ENCODE measurements at places on chromosomes 2 and 18.

DNA sequence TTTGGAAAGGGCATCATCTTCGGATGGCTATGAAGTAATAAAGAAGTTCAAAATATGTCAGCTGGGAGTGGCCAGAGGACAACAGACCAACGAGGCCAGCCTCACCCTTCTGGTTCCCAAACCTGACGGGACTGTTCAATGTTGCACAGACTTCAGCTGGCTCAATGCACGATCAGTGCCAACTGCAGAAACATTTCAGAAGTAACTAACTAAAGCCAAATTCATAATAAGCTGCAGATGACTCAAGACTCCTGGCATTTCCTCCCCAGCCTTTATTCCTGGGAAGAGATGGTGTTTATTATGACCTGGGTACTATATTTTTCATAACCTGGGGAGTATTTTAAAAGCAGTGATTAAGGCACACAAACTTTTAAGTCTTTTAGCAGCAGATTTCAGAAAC is 3.8 kb upstream of the ATP6V1C2 start:
- no peak for ATAC-seq

DNA sequence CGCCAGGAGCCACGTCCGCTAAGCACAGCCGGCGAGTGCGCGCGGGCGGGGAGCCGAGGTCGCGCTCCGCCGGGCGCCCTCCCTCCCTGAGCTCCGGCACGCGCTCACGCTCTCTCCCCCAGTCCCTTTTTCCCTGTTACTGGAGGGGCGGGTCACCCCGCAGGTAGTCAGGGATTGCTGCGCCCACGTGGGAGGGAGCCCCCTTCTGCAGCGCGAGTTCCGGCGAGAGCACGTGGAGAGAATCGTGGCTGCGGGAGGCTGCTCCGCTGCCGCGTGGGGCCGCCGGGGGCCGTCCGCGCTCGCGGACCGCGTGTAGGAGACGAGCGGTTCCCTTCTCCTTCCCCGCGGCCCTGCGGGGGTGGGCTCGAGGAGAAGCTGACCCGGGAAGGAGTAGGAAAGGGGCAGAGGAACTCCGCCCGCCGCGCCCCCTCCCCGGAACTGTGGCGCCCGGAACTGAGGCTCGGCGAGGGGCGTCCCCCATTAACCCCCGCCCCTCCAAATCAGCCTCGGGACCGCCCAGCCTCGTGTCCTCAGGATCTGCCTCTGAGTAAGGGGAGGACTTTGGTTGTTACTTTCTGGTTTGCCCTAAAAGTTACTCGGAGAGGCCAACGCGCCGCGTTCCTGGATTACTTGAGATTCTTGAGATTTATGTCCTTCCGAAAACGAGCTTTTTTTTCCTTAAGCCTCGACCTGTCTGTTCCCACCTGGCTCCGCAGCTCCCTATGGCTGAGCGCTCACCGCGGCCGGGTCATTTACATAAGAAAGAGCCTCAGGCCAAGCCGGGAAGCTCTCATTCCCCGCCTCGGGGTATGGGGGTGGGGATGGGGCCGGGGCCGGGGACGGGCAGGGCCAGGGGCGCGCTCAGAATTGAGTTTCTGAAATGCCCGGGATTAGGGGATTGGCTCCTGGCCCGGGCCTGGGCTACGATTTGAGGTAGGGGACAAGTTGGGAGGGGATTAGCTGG is 1.1 kb downstream of the HK2 start:
- ATAC-seq: peak; percentile 75

- ATAC-seq: peak; percentile 30
Measured at GRCh38 chr18:2967357-2967756, 45.6 kb downstream of the LPIN2 start.

GRCh38 chr2:132790207-132790785 is 120.3 kb upstream of the LYPD1 start:
- no peak for ATAC-seq

DNA sequence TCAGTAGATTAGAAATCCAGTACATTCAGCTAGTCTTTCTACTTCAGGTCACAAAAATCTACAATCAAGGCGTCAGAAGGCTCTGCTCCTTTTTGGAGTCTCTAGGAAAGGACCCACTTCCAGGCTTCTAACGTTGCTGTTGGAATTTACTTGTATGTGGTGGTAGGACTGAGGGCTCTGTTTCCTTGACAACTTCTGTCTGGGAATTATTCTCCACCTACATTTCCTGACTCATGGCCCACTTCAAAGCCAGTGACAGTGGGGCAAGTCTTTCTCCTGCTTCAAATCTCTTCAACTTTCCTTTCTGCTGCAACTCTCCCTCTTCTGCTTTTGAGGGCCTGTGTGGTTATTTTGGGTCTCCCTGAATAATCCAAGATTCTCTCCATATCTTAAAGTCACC is 10.4 kb upstream of the TMX3 start:
- no peak for ATAC-seq

- no peak for ATAC-seq
Measured at GRCh38 chr2:3504741-3505140, 14.6 kb downstream of the ADI1 start.

DNA sequence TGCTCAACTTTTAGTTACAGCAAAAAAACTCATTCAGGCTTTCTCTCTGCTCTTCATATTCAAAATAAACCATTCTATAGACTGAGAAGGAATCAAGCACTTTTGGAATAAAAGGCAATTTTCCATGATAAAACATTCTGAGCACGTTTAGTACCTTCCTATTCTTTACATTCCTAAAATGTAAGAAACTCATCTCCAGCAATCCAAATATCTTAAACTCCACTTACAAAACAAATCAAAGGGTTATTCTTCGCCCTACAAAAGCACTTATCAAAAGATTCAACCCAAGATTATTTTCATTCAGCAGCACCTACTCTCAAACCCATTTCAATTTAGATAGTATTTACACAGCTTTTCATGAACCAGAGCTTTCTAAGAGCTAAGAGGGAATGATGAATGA is 2.9 kb upstream of the LGALSL start:
- ATAC-seq: no peak

DNA sequence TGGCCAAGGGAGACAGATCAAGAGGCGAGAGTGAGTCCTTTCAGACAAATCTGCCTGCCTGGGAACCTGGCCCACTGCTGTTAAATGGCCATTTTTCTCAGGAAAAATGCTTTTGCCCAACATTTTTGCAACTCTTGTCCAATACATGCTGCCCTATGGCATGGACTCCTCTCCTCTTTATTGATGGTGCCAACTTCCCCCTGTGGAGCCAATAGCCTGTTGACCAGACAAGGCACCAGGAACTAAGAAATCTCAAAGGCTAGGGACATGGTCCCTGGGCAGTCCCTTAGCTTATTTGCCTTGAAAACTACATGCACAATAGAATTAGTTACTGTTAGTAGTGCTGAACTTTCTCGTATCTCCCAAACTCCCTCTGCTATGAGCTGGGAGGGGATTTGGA is 91.8 kb upstream of the ACVR1C start:
- no peak for ATAC-seq

Measured in activated CD4-positive, CD25-positive, alpha-beta regulatory T cell treated with anti-CD3 and anti-CD28 coated beads, Interleukin-2, amount 50 U/mL, for 24 hours (primary cell).